Cortex of kidney (tissue), 1 donor: ENCODE measurements at places on chromosomes 16 and 17.

- DNase-seq, result no peak
Observed at GRCh38 chr16:9138021-9138680, 46.7 kb downstream of the HAPSTR1 start.

DNA sequence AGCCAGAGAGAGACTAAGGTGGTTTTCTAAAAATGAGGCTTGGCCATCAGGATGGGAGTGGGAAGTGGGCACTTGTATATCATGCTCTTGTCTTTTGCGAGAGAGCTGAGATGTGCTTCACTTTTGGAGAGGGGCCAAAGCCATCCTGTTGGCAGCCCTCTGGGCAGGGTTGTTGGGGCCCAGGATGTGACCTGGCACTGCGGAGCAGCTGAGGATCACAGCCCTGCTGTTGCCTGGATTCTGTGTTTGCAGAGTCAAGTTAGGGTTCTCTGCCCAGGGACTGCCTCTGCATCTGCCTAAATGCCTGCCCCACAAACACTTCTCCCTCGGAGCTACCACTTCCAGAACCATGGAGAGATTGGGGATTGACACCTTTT is 71.2 kb downstream of the PLD6 start:
- no peak for DNase-seq

DNA sequence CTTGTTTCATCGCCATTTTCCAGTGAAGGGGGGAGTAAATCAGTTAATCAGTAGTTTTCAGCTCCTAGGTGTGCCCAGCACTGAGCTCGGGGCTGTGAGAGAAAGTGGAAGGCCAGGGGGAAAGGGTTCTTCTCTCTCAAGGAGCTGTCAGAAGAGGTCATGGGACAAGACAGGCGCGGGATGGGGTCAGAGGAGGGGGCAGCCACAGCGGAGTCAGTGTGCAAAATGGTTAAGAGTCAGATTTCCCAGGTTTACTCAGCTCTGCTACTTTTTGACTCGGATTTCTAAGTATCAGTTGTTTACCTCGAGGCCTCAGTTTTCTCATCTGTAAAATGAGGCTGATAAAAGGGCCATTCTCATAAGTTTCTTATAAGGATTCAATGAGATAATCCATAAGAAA is 4.3 kb upstream of the XYLT1 start:
- no peak for DNase-seq

GRCh38 chr16:52629296-52629695 is 82.4 kb upstream of the TOX3 start:
- DNase-seq, result no peak

DNA sequence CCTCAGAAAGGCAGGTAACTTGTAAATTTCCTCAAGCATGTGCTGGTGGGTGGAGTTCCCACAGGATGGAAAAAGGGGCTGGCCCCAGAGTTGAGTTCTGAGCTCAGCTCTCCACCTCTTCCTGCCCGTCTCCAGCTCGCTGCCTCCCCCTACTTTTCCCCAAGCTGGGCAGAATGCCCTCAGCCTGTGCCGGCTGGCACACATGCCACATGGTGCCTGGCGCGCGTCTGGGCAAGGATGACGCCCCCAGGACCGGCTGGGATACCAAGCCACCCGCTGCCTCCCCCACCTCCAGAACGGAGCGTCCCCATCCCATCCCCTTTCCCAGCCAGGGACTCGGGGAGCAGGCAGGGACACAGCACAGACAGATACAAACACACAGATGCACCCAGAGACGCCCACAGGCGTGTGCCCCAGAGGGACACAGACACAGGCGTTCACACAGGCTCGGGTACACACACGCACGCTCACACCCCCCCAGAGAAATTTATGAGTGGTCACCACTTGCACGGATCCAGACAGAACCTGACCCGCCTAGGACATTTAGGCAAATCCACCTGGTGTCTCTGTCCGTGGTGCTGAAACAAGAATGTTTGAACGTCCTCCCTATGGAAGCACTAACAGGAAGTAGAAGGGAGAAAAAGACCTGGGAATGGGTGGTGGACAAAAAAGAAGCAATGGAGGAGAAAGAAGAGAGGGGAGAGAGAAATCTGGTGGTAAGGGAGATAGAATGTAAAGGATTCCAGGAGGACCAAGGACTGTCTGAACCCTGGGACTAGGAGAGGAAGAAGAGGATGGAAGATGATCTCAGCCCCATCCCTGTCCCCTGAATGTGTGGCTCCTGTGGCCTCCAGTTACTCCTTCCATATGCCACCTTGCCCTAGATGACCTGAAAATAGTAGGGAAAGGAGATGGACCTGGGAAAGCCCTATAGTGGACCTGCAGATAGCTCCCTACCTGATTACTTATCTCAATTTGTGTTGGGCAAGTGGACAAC is 15.5 kb downstream of the NEUROD2 start:
- DNase-seq, result no peak

- DNase-seq, result no peak
Observed at GRCh38 chr16:62149631-62150030, 113.4 kb upstream of the CDH8 start.

DNA sequence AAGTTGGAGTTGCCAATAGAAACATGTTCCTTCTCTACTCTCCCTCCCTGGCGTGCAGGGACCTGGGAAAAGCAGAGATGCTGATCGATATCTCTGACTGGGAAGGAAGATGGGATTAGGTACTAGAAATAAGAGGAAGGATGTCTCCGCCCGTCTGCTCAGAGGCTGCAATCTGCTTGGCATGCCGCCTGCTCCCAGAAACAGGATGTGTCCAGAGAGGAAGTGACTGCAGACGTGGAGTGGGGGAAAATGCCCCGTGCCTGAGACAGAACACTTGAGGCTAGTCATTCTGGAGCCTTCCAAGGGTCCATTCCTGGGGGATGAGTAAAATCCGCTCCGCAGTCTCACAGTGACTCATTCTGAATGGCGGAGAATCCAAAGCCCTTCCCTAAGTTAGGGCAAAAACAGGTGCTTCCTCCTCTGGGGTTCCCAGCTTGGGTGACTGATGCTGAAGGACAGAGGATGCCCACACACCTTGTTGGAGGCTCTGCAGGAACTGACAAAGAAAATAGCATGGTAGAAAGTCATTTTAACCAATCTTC is 45.0 kb upstream of the SMURF2 start:
- DNase-seq, result no peak

DNA sequence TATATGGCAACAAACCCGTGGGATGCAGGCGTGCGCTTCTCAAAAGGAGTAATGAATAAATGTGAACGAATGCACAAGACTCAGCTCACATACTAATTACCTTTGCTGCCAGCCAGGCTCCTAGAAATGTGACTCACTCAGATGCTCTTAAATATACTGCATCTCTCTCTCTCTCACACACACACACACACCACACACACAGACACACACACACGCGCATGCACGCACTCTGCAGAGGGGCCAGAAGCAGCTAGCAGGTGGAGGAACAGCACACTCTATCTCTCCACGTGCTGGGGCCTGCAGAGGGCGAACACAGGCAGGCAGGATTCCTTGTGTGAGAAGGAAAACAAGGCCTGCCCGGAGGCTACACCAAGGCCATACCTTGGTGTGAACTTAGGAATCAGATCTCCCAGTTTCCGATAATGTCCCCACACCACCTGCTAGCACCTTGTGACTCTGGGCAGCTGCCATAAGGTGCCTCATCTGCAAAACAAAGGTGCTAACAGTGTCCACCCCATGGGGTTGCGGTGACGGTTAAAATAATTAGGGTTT is 5.3 kb downstream of the GPRC5B start:
- DNase-seq, result no peak

DNA sequence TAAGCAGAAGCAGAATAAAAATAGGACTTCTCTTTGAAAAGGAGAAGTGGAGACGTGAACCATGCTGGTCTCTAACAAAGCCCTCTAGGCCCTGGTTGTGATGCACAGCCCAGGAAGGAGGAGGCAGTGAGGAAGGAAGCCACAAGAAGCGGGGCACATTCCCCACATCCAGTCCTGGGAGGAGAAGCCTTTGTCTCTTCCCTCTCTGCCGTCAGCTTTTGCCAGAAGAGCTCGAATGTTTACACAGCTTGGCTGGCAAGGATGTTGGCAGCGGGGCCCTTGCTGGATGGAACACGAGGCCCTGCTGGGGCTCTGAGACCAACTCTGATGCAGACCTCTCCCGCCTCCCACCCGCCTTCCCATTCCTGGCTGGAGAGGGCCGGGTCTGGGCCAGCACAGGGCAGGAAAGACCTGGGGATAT is 91.3 kb downstream of the MAF start:
- no peak for DNase-seq

- DNase-seq, result no peak
Observed at GRCh38 chr16:65042438-65043365, 79.2 kb downstream of the CDH11 start.

DNA sequence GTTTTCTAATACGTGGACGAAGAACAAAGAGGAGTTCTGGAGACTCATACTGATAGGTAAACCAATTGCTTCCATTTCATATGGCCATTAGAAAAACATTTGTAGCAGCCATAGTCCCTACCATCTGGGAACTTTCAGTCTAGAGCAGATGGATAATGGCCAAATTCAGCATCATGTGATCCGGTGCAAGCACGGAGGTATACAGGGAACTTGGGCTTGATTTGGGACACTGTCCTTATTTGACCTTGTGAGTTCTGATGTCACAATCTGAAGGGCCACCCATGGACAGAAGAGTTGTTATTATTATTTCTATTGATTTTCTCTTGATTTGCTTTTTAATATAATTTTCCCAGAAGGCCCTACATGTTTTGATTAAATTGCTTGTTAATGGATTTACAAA is 154.6 kb upstream of the ZNF267 start:
- no peak for DNase-seq

GRCh38 chr16:11355862-11356261 is 10.6 kb downstream of the RMI2 start:
- DNase-seq, result no peak

DNA sequence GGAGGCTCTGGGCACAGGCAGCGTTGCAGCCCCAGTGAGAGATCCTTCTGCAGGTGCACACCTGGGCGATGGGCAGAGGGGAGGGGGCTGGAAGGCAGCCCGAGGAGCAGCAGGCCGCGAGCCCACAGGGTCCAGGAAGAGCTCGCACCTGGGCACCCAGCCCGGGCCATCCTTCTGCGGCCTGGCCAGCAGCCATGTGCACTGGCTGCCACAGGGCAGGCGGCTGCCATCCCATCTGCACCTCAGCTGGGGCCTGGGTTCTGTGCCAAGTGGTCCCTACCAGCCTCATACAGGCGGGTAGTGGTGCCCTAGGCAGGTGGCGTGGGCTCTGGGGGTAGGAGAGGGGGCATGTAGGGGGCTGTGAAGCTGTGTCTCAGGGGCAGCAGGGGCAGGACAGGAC is 197.2 kb downstream of the RBFOX3 start:
- no peak for DNase-seq

- no peak for DNase-seq
Observed at GRCh38 chr17:75614006-75614405, 19.2 kb upstream of the SMIM5 start.

DNA sequence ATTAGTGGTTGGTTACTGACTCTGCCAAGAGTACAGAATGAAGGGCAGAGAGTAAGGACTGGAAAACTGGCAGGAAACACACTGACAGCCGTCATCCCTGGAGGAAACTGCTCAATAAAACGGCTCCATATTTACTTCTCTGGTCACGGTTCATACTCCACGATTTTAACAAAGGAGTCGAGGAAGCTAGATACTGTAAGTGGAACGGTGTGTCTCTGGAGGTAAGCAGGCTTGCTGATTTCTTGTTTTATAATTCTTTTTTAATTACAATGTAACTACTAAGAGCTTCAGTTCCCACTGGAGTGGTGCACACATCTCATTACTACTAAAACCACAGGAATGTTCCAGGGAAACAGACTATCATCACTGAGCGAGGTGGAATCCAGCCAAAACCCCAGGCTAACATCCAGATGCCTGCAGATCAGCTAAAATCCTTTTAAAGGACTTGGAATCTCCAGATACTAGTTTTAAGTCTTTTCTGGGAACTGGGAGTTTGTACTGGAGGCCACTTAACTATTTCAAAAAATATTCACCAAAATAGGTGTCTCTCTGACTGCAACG is 17.8 kb downstream of the SERPINF1 start:
- no peak for DNase-seq

GRCh38 chr16:56667581-56668571 is at the start of gene MT1G:
Gene MT1G (minus strand): TSS chr16:56668065. CDS start chr16:56667993, 72 bp downstream.
- no peak for DNase-seq

DNA sequence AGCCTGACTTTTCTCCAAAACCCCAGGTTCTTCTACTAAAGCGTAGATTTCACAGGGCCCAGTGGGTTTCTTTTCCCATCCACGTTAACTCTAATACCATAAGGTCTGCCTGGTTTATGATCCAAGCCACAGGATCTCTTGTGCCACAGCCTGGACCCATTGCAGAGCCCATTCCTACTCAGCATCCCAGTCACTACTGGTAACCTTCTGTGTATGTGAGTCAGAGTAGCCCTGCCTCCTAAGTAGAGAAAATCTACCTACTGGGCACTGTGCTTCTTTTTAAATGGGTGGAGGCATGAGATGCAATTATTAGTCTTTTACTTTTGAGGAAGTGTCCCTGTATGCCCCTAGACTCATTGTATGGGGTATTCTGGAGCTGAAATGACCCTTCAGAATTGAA is 13.5 kb downstream of the CCL11 start:
- no peak for DNase-seq

GRCh38 chr17:43588121-43588520 is 42.0 kb upstream of the ETV4 start:
- DNase-seq, result no peak

- no peak for DNase-seq
Observed at GRCh38 chr17:77834170-77835115, 124.1 kb upstream of the TNRC6C start.

DNA sequence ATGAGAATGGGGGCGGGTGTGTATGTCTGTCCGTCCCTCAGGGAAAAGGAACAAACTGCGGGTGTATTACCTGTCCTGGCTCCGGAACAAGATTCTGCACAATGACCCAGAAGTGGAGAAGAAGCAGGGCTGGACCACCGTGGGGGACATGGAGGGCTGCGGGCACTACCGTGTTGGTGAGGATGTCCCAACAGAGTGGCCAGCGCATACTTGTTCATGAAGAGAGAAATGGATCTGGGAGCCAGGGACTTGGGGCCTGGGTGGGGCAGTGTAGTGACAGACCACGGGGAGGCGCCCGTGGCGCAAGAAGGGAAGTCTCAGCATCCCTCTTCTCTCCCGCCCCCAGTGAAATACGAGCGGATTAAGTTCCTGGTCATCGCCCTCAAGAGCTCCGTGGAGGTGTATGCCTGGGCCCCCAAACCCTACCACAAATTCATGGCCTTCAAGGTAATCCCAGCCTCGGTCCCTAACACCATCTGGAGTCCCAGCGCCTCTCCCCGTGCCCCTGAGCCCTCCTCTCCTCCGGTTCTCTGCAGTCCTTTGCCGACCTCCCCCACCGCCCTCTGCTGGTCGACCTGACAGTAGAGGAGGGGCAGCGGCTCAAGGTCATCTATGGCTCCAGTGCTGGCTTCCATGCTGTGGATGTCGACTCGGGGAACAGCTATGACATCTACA is 3.5 kb upstream of the C17orf107 start:
- no peak for DNase-seq
